ENCODE measurements at places on chromosomes 1 and 21.

DNA sequence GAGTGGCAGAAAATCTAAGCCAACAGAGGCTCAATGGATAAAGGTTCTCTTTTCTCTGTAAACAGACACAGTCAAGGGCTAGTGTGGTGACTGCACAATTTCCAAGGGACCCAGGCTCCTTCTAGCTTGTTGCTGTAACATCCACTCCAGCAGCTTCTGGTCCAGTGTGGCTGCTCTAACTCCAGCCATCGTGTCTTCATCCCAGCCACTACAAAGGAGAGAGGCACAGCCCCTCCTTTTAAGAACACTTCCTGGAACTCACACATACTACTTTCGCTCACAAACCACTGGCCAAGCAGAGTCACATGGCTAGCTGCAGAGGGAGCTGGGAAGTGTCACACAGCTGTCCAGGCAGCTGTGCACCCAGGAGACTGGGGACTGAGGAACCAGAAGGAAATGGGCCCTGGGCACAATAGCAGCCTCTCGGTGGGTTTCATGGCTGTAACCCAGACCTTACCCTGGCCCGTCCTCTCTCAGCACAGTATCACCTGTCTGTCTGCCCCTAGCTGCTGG lies 188.6 kb upstream of the VAMP3 start:
- DNase-seq: no peak

DNA sequence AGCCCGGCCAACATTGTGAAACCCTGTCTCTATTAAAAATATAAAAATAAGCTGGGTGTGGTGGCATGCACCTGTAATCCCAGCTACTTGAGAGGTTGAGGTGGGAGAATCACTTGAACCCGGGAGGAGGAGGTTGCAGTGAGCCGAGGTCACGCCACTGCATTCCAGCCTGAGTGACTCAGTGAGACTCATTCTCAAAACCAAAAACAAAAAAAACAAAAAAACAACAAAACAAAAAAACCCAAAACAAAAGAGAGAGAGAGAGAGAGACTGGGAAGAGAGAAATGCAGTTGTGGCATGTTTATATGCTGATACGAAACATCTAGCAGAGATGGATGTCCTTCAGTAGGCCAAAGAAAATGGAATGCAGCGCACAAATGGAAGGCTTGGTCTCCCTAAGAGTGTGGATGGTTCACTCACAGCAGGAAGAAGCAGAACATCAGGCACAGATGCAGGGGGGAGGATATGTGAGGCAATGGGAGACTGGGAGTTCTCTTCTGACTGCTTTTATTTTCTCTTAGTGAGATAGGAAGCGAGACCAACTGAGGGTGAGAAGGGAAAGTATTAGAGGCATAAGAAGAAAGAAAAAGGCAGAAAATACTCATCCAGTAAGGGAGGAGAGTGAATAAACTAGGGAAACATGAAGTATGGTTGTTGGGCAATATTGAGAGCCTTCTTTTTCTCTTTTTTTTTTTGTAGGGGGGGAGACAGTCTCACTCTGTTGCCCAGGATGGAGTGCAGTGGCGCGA lies 16.0 kb downstream of the THEM4 start:
- peak; percentile 26 for DNase-seq

DNA sequence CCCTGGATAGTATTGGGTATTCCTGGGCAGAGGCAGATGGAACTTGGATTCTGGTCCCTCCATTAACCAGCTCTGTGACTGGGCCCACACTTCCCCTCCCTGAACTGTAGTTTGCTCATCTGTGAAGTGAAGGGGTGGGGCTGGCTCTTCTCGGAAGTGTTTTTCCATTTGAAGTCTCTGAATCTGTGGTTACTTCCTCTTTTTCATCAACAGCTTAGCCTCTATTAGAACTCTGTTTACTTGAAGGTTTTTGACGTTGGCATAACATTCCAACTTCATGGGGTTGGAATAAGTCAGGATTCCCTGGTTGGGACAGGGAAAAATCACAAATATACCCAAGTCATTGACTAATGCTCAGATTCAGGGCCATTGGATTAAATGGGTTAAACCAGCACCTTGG lies 3.6 kb downstream of the KIAA0040 start:
- DNase-seq: no peak

DNA sequence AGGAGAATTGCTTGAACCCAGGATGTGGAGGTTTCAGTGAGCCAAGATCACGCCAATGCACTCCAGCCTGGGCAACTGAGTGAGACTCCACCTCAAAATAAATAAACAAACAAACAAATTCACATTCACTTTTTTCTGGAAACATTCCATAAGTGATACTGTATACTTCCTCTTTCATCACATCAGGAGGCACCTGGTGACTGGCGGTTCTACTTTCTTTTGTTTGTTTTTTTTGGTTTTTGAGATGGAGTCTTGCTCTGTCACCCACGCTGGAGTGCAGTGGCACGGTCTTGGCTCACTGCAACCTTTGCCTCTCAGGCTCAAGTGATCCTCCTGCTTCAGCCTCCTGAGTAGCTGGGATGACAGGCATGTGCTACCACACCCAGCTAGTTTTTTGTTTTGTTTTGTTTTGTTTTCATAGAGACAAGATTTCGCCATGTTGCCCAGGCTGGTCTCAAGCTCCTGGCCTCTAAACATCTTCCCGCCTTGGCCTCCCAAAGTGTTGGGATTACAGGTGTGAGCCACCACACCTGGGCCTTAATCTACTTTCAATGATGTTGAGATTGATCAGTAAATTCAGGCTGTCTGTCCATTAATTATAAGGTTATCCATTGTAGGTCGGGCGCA lies 10.7 kb downstream of the HAPLN2 start:
- no peak for DNase-seq

GRCh38 chr1:154974102-154974807 lies at the start of gene CKS1B:
CKS1B (plus strand) TSS chr1:154974681; CDS start chr1:154974746, 65 bp downstream.
- peak; percentile 100 for DNase-seq

GRCh38 chr1:59214248-59215208 lies 82.4 kb upstream of the FGGY start:
- peak; percentile 24 for DNase-seq

Data from iris pigment epithelial cell (primary cell).